ENCODE measurements at places on chromosomes 7 and 10.

GRCh38 chr7:27866256-27866655, 126.3 kb downstream of the TAX1BP1 start:
- DNase-seq = no peak

DNA sequence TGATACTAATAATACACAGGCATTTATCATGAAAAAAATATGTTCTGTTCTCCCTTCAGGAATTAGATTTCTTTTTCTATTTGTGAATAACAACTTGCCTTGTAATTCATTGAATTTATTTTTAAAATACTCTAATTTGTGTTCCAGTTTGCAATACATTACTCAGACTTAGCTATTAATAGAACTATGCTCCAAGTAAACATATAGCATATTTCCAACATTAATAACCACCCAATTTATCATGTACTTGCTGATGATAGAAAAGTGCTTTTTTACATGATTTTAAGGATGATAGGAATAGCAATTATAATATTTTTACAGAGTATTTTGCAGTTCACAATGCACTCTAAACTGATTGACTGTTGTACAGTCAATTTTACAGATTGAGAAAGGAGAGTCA, 338.8 kb upstream of the SEMA3D start:
- no peak for DNase-seq

DNA sequence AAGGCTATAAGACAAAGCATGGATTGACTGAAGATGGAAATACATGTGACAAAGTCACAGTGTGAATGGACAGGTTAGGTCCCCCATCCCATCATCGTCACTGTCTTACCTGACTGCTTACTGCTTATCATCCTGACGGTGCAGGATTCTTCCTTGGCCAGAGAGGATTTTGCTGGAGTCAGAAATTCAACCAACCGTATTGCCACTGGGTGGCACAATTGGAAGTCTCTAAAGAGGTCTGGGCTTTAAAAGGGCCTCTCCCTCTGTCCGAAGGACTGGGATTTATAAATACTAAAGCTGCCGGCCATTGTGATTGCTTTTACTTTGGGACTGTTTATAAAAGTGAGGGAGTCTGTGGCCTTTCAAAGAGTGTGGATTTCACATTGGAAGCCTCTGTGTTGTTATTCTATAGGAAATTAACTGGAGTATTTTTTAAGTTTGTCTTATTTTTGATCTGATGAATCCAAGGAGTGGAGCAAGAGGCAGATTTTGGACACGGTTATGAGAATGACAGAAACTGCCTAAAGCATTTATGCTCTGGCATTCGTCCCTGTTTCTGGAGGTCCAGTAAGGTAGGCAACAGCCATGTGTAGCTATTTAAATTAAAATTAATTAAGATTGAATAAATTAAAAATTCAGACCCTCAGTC, 113.3 kb upstream of the CREB5 start:
- no peak for DNase-seq

DNA sequence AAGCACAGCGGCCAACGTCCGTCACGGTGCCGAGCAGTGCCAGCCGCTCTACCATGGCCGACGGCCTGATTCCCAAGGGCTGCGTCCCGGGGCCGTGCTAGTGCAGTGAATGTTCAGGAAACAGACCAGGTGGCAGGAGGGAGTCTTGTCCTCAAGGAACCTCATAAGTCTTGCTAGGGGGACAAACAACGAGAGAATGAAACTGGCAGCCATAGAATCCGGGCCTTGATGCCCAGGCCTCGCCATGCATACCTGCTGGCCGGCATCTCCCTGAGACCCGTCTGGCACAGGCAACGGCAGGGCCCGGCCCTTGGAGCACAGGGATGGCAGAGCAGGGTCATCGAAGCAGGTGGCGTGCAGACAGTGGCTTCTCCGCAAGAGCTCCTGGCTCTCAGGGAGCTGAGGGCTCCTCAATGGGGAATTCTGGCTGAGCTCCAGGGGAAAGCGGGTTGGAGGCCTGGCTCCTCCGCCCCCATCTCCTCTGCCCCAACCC, 58.8 kb downstream of the DIP2C start:
- no peak for DNase-seq

DNA sequence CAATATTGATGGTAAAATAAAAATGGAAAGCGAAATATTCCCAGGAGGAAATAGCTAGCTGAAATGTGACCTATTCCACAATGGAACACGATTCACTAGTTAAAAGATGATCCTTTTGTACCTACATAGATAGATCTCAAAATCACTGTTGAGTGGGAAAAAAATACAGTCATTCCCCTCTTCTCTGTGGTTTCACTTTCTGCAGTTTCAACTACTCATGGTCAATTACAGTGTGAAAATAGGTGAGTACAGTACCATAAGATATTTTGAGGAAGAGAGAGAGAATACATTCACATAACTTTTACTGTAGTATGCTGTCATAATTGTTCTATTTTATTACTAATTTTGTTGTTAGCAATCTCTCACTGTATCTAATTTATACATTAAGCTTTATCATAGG, 56.0 kb upstream of the COL13A1 start:
- DNase-seq = peak; percentile 23

- no peak for DNase-seq
These were observed 38.5 kb downstream of the P4HA1 start for GRCh38 chr10:73058057-73058591.

DNA sequence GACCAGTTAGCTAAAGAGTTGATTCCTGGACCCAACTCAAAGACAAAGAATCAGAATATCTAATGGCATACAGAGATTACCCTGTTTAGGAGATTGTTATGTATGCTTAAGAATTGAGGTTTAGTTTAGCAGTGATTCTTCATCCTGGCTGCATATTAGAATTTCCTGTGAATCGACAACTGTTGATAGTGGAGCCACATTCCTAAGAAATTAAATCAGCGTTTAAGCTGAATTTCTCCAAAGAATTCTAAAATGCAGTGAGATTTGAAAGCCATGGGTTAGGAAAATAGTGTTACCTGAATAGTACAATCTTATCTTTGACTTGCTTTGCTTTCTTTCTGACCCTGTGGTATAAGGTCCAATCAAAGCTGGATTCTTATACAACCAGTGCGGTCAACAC, 16.4 kb upstream of the FERD3L start:
- DNase-seq = no peak

DNA sequence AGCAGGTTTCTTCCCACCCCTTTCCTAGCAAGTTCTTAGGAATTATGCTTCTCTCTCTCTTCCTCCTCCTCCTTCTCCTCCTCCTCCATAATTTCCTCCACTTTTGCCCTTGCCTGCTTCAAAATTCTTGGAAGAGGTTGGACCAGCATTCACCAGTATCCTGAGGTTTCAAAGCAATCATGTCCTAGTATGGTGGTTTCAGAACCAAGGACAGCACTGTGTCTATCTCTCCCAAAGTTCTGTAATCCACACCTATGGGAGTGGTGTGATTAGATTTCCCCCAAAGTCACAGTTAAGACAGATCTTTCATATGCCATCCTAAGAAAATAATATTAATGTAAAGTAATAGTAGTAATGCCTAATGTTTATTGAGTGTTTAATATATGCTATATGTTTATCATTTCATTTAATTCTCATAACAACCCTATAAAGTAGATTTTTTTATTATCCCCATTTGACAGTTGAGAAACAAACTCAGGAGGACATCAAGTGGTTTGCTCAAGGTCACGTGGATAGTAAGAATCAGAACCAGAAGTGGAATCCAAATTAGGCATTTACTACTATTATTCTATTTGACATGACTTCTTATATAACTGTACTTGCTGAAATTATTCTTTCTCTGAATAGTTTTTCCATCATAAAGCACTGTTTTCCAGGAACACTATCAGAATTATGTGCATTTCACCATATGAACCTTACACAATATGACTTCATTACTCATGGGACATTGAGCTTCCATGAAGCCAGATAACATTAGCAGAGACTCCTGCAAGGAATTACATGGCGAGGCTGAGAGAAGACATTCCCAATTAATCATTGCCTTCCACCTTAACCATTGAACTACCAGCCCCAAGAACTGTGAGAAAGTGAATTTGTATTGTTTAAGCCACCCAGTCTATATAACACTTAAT, 91.4 kb downstream of the IPMK start:
- no peak for DNase-seq

DNA sequence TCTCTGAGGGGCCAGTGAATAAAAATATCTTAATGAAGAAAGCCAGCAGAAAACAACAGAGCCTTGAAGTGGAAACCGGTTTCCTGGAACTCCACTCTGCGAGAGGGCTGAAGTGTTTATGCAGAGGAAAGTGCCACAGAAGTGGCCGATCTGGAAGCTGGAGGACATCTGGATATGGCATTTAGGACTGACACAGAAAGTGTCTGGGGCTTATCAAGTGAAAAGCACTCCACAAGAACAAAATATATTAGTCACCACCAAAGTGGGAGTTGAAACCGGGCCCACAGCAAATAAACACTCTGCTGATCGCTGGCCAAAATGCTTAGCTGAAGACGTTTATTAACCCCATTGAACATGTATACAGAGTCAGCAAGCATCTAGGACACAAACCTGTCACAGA, 7.8 kb downstream of the NOD1 start:
- no peak for DNase-seq

DNA sequence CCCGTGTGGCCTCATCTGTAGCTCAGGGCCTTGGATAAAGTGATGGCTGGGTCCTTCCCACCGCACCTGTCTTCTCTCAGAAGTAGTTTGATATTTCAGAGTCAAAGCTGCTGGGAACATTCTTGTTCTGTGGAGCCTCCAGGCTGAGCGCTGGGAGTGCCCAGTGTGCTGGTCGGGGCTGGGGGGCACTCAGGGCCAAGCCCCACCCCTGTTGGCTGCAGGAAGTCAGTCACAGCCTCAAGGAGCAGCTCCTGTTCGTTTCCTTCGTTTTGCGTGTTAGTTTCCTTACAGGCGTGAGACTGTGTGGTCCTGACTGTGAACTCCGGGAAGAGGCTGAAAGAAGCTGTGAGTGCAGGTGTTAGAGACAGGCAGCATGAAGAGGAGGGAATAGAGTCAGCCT, 33.2 kb downstream of the POR start:
- DNase-seq = no peak

Measured in activated CD4-positive, alpha-beta T cell treated with anti-CD3 and anti-CD28 coated beads, Interleukin-2, amount 50 U/mL, for 16 hours (primary cell).